ENCODE measurements at places on chromosomes 12 and 14.

DNA sequence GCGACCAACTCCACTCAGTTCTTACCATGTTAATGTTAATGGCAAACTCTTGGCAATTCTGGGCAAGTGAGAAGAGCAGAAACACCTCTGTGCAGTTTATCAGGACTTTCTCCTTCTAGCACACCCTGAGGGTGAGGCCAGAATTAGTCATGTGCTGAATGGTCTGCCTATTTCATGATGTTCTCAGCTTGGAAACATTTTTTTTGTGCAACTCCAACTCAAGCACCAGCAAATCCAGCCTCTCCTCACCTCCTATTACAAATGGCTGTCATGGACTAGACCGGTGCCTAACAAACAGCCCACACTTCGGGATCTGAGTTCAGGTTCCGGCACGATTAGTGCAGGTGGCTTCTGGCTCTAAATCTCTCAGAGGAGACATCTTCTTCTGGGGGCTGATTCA is 246.0 kb downstream of the ZFP36L1 start:
- H3K4me1 ChIP-seq: peaks cover 6% of the 10 kb centered on the region
- no peaks in the 10 kb centered on the region for H3K27me3 ChIP-seq
- DNase-seq: no peak
- H3K27ac ChIP-seq: no peak overlapping the region
- no peak overlapping the region for H3K4me3 ChIP-seq
- no peaks in the 10 kb centered on the region for H3K36me3 ChIP-seq

GRCh38 chr12:112303004-112303403 is 79.2 kb downstream of the HECTD4 start:
- H3K27me3 ChIP-seq: no peaks in the 10 kb centered on the region
- DNase-seq: peak; percentile 23
- peaks cover 7% of the 10 kb centered on the region for H3K4me1 ChIP-seq
- H3K27ac ChIP-seq: peak overlapping the region; percentile 68
- no peak overlapping the region for H3K4me3 ChIP-seq
- peaks cover 26% of the 10 kb centered on the region for H3K36me3 ChIP-seq

DNA sequence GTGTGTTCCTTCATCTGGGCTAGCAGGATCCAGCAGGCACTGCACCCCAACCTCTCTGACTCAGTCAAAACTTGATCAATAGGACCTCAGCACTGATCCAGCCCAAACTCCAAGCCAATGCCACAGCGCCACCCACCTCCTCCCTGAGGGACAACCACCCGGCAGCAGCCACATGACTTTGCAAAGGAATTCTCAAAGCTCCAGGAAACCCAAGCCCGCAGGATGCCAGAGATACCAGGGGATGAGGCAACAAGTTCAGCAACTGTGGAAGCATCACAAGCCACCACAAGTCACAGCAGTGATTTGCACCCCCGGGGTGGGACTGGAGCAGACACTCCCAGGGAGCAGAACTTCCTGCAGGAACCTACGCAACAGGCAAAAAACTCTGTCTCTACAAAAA is 37.3 kb downstream of the ACTN1 start:
- H3K4me1 ChIP-seq: peaks cover 15% of the 10 kb centered on the region
- H3K27ac ChIP-seq: no peak overlapping the region
- H3K4me3 ChIP-seq: no peak overlapping the region
- DNase-seq: no peak
- H3K27me3 ChIP-seq: no peaks in the 10 kb centered on the region
- H3K36me3 ChIP-seq: no peaks in the 10 kb centered on the region

- H3K4me3 ChIP-seq: peak overlapping the region; percentile 93
- peak overlapping the region; percentile 98 for H3K27ac ChIP-seq
- DNase-seq: no peak
Measured at GRCh38 chr12:112418273-112418607, 507 bp upstream of the PTPN11 start.

DNA sequence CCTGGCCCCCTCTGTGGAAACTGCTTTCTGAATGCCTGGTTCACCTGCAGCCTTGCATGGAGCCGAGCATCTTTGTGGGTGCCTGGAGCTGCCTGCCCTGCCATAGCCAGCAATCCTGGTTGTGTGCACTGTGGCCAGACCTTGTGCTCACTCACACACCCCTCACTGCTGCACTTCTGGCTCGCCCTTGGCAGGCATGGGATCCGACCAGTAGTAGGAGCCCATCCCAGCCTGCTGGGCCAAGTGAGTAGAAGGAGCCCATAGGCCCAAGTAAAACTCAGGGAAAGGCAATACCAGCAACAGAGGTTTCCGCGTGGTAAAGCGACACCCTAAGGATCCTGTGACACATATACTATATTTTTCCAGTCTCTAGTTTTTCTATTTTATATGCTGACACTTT is 270.0 kb upstream of the NAV3 start:
- H3K27ac ChIP-seq: no peak overlapping the region
- no peaks in the 10 kb centered on the region for H3K36me3 ChIP-seq
- no peak for DNase-seq

- H3K27ac ChIP-seq: no peak overlapping the region
- peaks cover 14% of the 10 kb centered on the region for H3K4me1 ChIP-seq
- no peak overlapping the region for H3K4me3 ChIP-seq
- H3K36me3 ChIP-seq: no peaks in the 10 kb centered on the region
- H3K27me3 ChIP-seq: peaks cover 30% of the 10 kb centered on the region
Measured at GRCh38 chr14:54691525-54692283, 124.8 kb downstream of the SAMD4A start.

All from activated T-helper 2 cell treated with anti-CD3 and anti-CD28 coated beads, Interferon-gamma antibody, Interleukin-2, Interleukin-4, amounts not matched to agents 10 μg/mL and 5 μg/mL and 100 μg/mL, durations not matched to agents 14 hours and 24 hours and 36 hours (primary cell).